ENCODE measurements at places on chromosomes 3 and 15.

DNA sequence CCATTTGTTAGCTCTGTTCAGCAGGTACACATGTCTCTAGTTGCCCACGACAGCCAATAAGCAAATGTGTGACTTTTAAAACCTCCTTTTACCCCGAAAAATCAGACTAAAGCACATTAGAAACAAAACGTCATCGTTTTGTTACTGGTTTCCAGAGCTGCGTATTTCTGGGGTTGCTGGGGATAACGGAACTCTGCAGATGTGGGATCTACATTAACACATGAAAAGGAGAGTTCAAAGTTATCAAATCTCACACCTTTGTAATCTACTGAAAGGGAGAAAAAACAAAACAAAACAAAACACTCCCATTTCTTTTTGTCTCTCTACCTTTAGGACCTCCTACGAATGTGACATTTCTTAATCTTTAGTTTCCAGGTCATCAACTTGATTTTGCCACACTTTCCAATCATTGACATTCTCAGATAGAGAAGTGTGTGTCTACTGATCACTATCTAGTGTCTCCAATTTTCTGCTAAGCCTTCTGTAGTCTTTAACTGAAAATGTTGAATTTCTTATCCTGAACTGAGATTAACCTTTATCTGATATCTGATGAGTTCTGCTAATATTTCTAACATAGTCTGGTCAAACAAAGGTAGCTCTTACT lies 93.0 kb upstream of the TSPAN3 start:
- no peak for DNase-seq

DNA sequence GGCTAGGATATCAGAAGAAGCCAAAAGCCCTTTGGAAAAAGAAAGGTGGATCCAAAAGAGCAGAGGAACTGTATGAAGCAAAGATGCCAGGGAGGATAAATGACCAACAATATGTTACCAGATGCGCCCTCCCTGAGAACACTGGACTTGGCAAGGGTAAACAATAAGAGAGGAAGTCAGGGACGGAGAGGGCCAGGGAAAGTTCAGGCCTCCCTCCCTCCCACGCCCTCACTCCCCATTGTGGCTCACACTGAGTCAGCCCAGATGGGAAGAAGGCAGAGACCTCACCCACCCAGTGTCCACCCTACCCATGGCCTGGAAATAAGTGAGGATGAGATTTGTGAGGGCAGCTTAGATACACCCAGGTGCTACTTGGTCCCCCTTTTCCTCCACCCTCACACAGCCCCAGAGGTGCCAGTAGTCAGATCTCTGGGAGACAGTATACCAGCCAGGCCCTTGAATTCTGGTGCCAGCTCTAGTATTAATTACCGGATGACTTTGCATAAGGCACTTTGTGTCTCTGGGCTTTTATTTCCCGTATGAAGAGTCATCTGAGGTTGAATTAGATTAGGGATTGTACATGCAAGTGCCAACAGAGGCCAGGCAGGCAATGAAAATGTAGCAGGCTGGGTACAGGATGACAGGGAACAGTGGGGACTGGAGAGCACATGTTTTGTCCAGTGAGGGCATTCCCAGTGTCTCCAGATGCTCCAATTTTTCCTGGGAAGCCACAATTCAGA lies 35.1 kb upstream of the FRMD4B start:
- no peak for DNase-seq

DNA sequence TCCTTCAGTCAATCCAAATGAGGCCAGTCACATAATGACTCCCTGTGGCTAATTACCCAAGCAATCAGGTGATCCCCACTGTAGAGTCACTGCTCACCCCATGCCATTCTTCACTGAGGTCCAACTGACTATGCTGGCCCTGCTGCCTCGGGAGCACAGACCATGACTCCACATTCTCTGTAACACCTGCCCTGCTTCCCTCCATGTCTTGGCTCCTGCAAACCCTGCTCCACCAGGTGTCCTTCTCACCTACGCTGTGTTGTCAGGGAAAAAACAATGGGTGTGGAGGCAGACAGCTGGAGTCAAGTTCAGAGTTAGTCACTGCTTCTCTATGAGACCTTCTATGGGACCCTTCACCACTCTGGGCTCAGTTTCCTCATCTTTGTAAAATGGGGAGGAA lies 6.1 kb upstream of the SFMBT1 start:
- no peak for DNase-seq

DNA sequence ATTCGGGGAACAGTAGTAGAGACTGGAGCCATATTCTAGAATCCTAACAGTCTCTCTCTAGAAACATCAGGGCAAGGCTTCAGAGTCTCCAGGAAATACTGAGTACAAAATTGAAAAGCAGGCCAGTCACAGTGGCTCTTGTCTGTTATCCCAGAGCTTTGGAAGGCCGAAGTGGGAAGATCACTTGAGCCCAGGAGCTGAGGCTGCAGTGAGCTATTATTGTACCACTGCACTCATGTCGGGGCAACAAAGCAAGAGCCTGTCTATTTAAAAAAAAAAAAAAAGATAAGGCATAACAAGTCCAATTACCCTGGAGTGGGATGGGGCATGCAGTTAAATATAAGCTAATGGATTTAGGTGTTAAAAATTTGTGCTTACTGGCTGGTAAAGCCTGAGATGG lies 79.0 kb downstream of the SEMA6D start:
- DNase-seq, result no peak

- DNase-seq, result peak; percentile 86
These were observed 30.2 kb upstream of the FURIN start for GRCh38 chr15:90838139-90838538.

DNA sequence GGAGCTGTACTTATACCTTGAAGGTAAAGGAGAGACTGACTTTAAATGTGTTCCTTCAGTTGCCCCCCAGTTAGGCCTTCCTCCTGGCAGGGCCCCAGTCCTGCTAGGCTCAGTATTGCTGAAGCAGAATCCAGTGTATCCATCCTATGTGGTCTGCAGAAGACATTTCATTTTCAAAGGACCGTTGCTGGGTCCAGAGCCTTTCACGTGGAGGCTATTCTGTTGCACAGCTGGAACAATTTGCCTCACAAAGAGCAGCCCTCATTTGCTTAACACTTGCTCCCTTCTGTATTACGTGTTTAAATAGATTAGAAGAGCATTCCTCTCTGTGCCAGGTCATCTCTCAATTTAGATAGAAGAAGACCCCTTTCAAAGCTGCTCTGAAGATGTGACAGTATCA lies 78.9 kb upstream of the CFAP20DC start:
- DNase-seq, result no peak

DNA sequence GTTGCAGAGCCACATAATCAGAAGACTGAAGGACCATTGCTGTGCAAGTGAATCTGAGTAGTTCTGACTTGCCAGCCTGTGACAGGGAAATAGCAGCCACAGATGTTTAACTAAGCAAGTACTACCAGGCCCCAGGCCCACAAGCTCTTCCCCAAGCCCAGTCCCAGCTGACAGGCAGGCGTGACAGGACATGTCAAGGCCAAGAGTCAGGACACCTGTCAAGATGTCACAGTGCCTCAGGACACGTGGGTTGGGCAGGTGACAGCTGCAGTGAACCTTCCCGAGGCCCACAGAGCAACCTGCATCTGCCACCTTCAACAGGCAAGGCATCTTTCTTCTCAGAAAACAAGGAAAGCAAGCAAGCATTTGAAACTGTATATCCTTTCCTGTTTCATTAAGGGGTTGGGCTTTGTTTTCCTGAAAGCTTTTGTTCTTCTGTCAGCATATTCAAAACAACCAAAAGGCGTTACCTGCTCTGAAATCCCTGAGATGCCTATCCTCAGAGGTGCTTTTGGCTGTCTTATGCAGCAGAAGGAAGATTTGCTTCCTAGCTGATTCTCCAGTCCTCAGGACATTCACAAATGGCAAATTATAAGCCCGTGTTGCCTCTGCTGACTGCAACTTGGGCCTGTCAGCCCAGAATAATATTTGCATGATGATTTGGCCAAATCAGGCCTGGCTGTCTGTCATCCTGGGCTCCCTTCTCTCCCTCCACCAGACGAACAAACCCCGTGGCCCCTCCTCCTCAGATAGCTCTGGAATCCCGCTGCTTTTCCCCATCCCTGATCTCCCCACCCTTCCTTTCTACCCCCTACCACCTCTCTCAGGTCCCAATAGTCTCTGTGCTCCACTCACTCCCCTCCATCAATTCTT lies 171.8 kb upstream of the WNT5A start:
- DNase-seq, result no peak

DNA sequence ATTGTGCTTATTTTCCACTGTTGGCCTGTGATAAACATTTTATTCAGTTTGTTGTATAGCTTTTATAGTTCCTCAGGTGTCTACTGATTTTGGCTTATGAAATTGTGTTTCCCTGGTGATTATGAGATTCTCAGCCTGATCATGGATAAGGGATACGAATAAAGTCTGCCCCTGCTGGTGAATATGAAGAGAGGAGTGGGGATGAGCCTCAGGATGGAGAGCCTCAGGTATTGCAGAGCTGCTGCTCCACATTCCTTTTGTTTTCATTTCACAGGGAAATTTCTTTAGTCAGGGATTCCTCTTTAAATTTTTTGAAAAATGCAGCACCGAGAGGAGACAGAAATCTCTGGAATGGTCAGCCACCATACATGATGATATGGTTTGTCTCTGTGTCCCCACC lies 14.7 kb upstream of the RAB6B start:
- no peak for DNase-seq
